ENCODE measurements at places on chromosomes 11 and 22.

DNA sequence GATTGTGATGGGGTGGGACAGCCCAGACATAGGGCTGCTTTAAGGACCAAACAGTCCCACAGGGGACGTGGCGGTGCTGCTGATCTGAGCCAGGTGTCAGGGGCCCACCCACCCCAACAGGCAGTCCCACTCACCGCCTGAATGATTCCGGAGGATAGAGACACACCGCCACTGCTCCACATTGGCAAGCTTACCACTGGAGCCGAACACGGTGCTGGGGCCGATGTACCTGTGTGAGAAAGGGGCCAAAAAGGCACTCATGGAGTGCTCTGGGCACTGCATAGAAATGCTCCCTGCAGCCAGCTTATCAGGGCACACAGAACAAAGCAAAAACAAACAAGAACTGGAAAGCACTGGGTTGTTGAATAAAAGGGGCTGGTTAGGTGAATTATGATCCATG, 25.9 kb downstream of the HIRA start:
- no peak overlapping the region for H3K27ac ChIP-seq
- DNase-seq = no peak
- H3K4me1 ChIP-seq = no peaks in the 10 kb centered on the region
- no peaks in the 10 kb centered on the region for H3K27me3 ChIP-seq
- H3K4me3 ChIP-seq = no peak overlapping the region

GRCh38 chr22:45163099-45163450, 650 bp upstream of the NUP50 start:
- H3K4me1 ChIP-seq = peaks cover 14% of the 10 kb centered on the region
- H3K4me3 ChIP-seq = peak overlapping the region; percentile 97
- H3K27me3 ChIP-seq = no peaks in the 10 kb centered on the region

- no peak overlapping the region for H3K4me3 ChIP-seq
- no peak for DNase-seq
- no peak overlapping the region for H3K27ac ChIP-seq
- peaks cover 3% of the 10 kb centered on the region for H3K4me1 ChIP-seq
- H3K36me3 ChIP-seq = no peaks in the 10 kb centered on the region
- no peaks in the 10 kb centered on the region for H3K27me3 ChIP-seq
Observed at GRCh38 chr22:35605851-35606481, 11.2 kb downstream of the MB start.

DNA sequence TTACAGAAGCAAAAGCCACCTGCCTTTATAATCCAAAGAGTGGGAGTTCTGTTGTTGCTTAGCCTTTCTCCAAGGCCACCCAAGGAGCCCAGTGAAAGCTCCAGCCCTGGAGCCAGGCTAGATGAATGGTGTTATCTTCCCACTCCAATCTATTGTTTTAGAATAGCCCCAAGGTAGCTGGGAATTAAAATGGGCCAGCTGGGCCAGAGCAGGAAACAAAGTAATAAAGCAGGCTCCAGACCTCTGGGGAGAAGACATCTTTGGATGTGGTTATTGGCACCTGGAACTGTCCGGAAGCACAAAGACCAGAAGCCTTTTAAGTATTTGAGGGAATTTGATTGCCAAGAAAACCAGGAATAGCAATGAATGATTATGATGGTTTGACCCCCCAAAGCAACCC, 8.8 kb downstream of the C11orf96 start:
- H3K27me3 ChIP-seq = peaks cover 6% of the 10 kb centered on the region
- DNase-seq = no peak
- peak overlapping the region; percentile 50 for H3K27ac ChIP-seq
- H3K4me1 ChIP-seq = no peaks in the 10 kb centered on the region
- no peak overlapping the region for H3K4me3 ChIP-seq

GRCh38 chr22:46363611-46364321, 28.3 kb downstream of the TRMU start:
- no peak overlapping the region for H3K27ac ChIP-seq
- no peaks in the 10 kb centered on the region for H3K4me1 ChIP-seq
- H3K4me3 ChIP-seq = no peak overlapping the region
- no peaks in the 10 kb centered on the region for H3K27me3 ChIP-seq
- H3K36me3 ChIP-seq = peaks cover 28% of the 10 kb centered on the region
- DNase-seq = no peak

- H3K27ac ChIP-seq = peak overlapping the region; percentile 53
- DNase-seq = peak; percentile 77
- H3K4me1 ChIP-seq = no peaks in the 10 kb centered on the region
- no peaks in the 10 kb centered on the region for H3K36me3 ChIP-seq
Observed at GRCh38 chr11:126080161-126080941, 17.7 kb upstream of the CDON start.

DNA sequence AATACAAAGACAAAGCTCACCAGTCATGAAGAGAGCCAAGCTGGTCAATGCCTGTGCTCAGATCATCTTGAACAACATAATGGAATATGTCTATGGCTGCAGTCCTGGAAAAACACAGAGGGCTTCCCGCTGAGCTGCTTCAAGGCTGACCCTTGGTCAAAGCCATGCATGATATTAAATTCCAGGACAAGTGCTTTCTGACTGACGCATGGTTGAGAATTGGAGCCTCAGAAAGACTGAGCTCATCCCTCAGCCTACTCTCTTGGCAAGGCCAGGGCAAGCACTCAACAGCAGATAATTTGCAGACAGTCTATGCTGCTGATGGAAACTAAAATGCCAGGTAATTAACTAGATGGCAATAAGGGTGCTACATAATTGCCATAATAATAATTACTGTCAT, 89.2 kb downstream of the GALNT18 start:
- H3K4me1 ChIP-seq = no peaks in the 10 kb centered on the region
- H3K36me3 ChIP-seq = no peaks in the 10 kb centered on the region
- H3K27me3 ChIP-seq = no peaks in the 10 kb centered on the region
- DNase-seq = no peak
- H3K27ac ChIP-seq = no peak overlapping the region

DNA sequence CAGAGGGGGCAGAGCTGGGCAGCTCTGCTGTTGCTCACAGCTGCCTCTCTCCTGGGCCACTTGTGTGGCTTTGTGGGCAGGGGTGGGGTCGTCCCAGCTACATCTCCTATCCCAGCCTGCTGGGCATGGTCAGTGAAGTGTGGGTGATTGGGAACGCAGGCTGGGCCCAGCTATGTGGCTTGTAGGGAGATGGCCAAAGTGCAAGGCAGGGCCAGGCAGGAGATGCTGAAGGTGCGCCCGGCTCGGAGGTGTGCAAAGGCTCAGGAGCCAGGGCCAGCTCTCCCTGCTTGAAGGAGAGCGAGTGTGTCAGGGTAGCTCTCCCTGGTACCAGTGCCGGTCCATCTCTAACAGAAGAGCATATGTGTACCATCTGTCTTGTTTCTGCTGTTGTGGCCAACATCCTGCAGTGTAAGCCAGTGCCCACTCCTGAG, 8.4 kb upstream of the RANBP1 start:
- H3K4me1 ChIP-seq = no peaks in the 10 kb centered on the region
- H3K36me3 ChIP-seq = peaks cover 81% of the 10 kb centered on the region

DNA sequence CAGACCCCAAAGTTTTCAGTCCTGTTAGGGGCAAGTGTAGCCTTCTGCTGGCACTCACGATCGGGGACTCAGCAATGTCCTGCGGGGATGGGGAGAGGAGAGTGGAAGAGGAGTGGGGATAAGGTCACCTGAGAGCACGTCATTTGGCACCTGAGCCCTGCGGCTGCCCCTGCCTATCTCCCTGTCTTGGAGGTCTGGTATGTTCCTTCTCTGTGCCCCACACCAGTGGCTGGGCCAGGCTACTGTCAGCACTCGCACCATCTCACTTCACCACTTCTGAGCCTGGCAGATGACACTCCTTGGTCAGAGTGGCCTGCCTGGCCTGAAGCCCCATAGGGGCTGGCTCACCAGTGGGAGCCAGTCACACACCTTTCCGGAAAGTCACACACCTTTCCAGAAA, 20.1 kb upstream of the CHADL start:
- H3K27me3 ChIP-seq = no peaks in the 10 kb centered on the region
- no peaks in the 10 kb centered on the region for H3K4me1 ChIP-seq
- peaks cover 87% of the 10 kb centered on the region for H3K36me3 ChIP-seq
- no peak overlapping the region for H3K4me3 ChIP-seq
- DNase-seq = no peak

GRCh38 chr22:23388517-23388890, 191.6 kb downstream of the IGLL1 start:
- no peak overlapping the region for H3K4me3 ChIP-seq
- no peaks in the 10 kb centered on the region for H3K4me1 ChIP-seq
- no peak overlapping the region for H3K27ac ChIP-seq

DNA sequence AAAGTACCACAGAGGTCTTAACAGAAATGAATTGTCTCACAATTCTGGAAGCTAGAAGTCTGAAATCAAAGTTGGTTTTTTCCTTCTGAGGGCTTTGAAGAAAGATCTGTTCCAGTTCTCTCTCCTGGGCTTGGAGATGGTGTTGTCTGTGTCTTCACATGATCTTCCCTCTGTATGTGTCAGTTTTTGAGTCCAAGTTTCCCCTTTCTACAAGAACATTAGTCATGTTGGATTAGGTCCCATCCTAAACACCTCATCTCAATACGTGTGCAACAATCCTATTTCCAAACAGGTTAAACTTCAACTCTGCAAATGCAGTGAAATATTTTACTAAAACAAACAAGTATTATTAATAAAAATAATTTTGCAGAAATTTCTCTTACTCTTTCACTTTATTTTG, 3.1 kb upstream of the PTS start:
- H3K27me3 ChIP-seq = peaks cover 20% of the 10 kb centered on the region
- H3K36me3 ChIP-seq = peaks cover under 1% of the 10 kb centered on the region
- DNase-seq = no peak
- H3K4me3 ChIP-seq = no peak overlapping the region

DNA sequence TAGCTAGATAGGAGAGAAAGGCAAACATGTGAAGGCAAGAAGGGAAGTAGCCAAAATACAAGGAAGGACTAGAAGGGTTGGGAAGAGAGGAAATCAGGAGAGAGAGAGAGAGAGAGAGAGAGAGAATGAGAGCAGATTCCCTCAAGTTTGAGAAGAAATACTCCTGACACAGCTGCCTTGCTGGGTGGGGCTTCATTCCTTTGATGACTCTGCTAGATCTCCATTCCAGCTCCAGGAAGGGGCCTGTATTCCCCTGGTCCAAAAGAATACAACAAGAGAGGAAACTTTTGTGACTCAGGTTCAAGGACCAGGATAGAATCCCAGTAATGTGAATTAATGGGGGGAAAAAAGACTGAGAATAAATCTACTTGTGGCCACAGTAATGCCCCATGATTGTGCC, 62.9 kb upstream of the SPON1 start:
- no peak for DNase-seq
- no peak overlapping the region for H3K27ac ChIP-seq

GRCh38 chr11:68146704-68147474, 25.7 kb upstream of the CHKA start:
- no peak overlapping the region for H3K4me3 ChIP-seq
- DNase-seq = peak; percentile 74
- peaks cover 5% of the 10 kb centered on the region for H3K4me1 ChIP-seq
- H3K36me3 ChIP-seq = no peaks in the 10 kb centered on the region

- H3K4me1 ChIP-seq = no peaks in the 10 kb centered on the region
- no peak within 1 kb of the TSS for H3K27ac ChIP-seq
- H3K36me3 ChIP-seq = peaks cover 17% of the 10 kb centered on the region
- H3K27me3 ChIP-seq = no peaks in the 10 kb centered on the region
- H3K4me3 ChIP-seq = no peak within 1 kb of the TSS
Observed at GRCh38 chr22:25199731-25200520, at the start of gene CRYBB3. CRYBB3 (plus strand) TSS chr22:25199858; CDS start chr22:25201397, 1,539 bp downstream.

GRCh38 chr11:19852288-19852687, 139.7 kb downstream of the NAV2 start:
- no peaks in the 10 kb centered on the region for H3K36me3 ChIP-seq
- no peak overlapping the region for H3K27ac ChIP-seq
- H3K4me3 ChIP-seq = peak overlapping the region; percentile 65
- H3K4me1 ChIP-seq = no peaks in the 10 kb centered on the region
- DNase-seq = no peak
- no peaks in the 10 kb centered on the region for H3K27me3 ChIP-seq

GRCh38 chr22:50490531-50491308, 4.1 kb downstream of the MIOX start:
- H3K4me1 ChIP-seq = no peaks in the 10 kb centered on the region
- H3K36me3 ChIP-seq = no peaks in the 10 kb centered on the region
- H3K27ac ChIP-seq = no peak overlapping the region
- H3K4me3 ChIP-seq = no peak overlapping the region
- no peaks in the 10 kb centered on the region for H3K27me3 ChIP-seq
- peak; percentile 20 for DNase-seq

DNA sequence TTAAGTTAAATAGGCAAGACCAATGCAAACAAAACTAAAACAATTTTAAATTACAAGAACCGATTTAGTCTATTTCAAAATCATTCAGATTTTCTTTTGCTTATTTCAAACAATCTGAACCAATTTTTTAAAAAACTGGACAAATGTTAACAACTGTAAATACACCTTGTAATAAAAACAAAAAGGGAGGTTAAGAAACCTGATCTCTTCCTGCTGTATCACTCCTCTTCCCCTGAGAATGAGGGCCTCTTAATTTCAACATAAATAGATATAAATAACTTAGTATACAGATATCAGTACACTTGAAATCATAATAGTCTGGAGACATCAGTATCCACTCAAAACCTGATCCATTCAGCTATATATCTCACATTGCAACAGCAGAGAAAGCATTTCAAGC, 346.6 kb downstream of the TTC28 start:
- no peak overlapping the region for H3K27ac ChIP-seq
- H3K27me3 ChIP-seq = no peaks in the 10 kb centered on the region
- H3K4me3 ChIP-seq = no peak overlapping the region
- no peak for DNase-seq

- no peak overlapping the region for H3K4me3 ChIP-seq
- H3K27ac ChIP-seq = no peak overlapping the region
Observed at GRCh38 chr11:13692172-13692571, 23.7 kb downstream of the FAR1 start.

- H3K4me3 ChIP-seq = no peak overlapping the region
- DNase-seq = no peak
- no peak overlapping the region for H3K27ac ChIP-seq
- H3K4me1 ChIP-seq = no peaks in the 10 kb centered on the region
Observed at GRCh38 chr11:115590254-115590653, 86.0 kb upstream of the CADM1 start.

DNA sequence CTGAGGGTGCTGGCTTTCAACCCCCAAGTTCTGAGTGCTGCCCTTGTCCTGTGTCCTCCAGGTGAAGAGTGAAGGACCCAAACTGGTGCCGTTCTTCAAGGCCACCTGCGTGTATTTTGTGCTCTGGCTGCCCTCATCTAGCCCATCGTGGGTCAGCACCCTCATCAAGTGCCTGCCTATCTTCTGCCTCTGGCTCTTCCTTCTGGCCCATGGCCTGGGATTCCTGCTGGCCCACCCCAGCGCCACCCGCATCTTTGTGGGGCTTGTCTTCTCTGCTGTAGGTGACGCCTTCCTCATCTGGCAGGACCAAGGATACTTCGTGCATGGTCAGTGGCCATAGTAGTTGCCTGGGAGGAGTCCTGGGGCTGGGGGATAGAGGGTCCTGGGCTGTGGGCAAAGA, 2.3 kb downstream of the TMEM86A start:
- H3K4me3 ChIP-seq = no peak overlapping the region
- peaks cover 15% of the 10 kb centered on the region for H3K4me1 ChIP-seq
- no peak overlapping the region for H3K27ac ChIP-seq
- H3K36me3 ChIP-seq = peaks cover 4% of the 10 kb centered on the region
- DNase-seq = no peak

All from endodermal cell (in vitro differentiated cells).